Stimulated activated CD4-positive, alpha-beta T cell treated with anti-CD3 and anti-CD28 coated beads, Interleukin-4, amount 100 ng/mL, for 48 hours (primary cell): ENCODE measurements at places on chromosomes 4 and X.

DNA sequence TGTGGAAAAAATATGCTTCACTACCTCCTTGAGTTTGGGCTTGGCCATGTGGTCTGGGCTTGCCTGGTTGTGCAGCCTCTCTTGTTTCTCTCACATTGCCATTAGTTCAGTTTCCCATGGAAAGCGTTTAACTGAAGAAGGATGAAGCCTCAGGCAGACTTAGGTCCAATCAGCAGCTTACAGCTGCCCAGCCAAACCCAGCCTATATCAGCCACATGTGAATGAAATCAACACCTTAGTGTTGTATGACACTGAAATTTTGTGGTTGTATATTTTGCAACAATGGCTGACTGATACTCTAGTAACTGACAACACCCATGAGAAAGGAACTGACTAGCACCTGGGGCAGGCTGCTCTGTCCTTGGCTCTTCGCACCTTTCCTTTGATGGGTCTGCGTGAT lies 81.2 kb downstream of the KLF8 start:
- DNase-seq: no peak

DNA sequence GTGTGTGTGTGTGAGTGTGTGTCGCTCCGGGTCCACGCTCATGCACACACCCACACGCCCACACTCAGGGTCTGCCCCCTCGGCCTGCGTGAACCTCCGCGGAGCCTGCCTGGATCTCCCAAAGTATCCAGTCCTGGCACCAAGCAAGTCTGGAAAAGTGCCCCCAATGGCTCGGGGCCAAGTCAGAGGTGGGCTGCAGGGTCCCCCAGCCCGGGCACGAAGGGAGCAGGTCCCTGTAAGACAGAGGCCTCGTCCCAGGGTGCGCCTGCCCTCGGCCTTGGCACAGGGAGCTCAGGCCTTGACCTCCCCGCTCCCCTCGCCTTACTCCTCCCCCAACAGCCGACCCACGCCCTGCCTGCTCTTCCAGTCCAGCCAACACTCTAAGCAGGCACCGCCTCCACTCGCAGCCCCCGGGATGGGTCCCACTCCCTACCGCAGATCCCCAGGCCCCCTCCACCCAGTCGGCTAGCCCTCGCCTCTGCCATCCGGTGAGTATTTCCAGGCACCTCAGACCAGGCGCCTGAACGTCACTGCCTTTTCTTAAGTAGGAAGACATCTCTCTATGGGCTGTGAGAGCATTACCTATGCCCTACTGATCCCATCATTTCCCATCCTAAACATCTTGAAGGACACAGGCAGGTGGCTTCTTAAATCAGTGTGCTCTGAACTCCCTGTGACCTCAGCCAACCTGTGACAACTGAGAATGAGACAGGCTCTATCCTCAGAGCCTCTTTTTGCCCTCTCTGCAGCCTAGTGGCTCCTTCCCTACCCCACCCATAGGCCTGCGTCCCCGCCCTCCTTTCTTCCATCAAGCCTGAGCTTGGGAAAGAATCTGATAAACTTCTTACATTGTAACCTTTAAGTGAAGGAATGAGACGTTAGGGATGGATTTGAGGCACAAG lies 704 bp downstream of the FAM114A1 start:
- no peak for DNase-seq

GRCh38 chrX:108049649-108050048 lies 4.8 kb downstream of the VSIG1 start:
- no peak for DNase-seq

- DNase-seq: no peak
Observed at GRCh38 chr4:69731847-69732246, 28.6 kb downstream of the SULT1B1 start.
